ENCODE measurements at places on chromosomes 6 and 20. TPM values are rescaled to one million over a fixed set of nuclear protein-coding genes. Genes with fewer than 3 reads are reported as not detected.

The FOXQ1 gene
- 0.82 TPM for total RNA-seq

GRCh38 chr20:60010689-60011458 lies 52.7 kb downstream of the CDH26 start:
- H3K36me3 ChIP-seq: no peaks in the 10 kb centered on the region
- H3K4me1 ChIP-seq: no peaks in the 10 kb centered on the region
- H3K27ac ChIP-seq: no peak overlapping the region
- no peak overlapping the region for H3K4me3 ChIP-seq
- no peaks in the 10 kb centered on the region for H3K27me3 ChIP-seq
- no peak for DNase-seq

DNA sequence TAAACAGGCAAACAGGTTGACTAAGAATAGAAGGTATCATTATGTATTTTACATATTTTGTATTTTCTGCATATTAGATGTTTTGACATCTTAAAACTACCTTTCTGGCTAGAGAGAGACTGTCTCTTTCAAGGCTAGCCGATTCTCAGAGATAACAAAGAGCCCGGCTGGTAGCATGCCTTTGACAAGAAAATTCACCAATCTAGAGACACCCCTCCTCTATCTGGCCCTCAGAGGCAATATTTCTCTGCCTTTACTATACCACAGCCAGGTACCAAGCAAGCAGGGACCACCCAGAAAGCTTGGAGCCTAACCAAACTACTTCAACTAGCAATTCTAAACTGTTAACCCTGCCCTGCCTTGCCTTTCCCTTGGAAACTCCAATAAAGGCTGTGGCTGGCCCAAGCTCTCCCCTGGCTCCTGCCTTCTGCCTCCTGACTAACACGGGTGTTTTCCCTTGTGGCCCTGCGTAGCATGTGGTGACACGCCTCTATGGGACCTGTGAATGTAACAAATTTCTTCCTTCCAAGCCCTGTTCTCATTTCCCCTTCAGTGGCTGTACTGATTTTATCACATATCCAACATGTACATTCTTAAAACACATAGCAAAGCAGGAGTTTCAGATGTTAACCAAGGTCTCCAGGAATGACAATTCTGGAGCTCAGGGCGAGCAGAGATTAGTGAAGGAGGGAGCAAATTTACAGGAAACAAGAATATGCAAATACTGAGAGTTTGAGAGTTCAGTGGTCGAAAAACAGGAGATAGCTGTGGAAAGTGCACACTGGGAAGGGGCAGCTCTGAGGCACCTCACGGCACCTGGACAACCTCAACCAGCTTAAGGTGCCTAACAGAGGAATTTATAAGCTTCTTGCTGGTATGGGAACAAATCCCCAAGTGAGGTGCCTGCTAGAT lies 120.8 kb downstream of the BACH2 start:
- no peaks in the 10 kb centered on the region for H3K36me3 ChIP-seq
- no peak overlapping the region for H3K4me3 ChIP-seq
- no peak for DNase-seq
- H3K27me3 ChIP-seq: no peaks in the 10 kb centered on the region
- H3K4me1 ChIP-seq: no peaks in the 10 kb centered on the region

DNA sequence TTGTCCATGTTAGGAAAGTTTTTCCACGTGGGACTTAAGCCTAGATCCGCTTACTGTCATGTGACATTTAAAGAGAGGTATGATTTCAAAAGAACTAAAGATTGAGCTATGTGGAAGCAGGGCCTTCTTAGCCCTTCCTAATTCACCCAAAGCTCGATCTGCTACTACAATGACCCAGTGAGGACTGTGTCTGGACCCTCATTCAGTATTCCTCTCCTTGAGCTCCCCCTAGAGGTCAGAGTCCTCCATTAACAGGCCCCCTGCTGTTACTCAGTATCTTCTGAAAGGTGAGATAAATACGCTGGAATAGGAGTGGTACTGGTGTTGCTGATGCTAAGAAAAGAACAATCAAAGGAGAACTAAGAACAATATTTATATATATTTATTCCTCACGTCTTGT lies 414.0 kb downstream of the GJA1 start:
- no peaks in the 10 kb centered on the region for H3K4me1 ChIP-seq
- H3K27me3 ChIP-seq: no peaks in the 10 kb centered on the region
- no peaks in the 10 kb centered on the region for H3K36me3 ChIP-seq
- no peak for DNase-seq
- no peak overlapping the region for H3K4me3 ChIP-seq

DNA sequence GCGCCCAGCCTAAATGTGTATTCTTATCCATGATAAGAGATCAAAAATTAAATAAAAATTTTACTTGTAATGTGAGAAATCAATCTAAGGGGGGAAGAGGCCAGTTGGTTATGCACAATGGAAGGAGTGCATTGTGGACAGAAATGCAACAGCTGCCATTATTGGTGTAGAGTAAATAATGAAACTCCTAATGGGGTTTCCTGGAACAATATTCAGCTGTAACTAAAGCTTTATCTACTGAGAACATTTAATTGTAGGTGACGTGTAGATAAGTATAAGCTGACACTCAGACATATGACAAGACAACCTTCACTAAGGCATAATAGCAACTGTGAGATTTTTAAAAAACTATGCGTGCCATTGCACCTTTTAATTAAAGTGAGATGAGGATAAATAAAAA lies 71.4 kb downstream of the CEP57L1 start:
- no peak overlapping the region for H3K4me3 ChIP-seq
- no peaks in the 10 kb centered on the region for H3K27me3 ChIP-seq
- no peak for DNase-seq
- H3K4me1 ChIP-seq: no peaks in the 10 kb centered on the region

The NKX2-4 gene
- total RNA-seq: not detected

DNA sequence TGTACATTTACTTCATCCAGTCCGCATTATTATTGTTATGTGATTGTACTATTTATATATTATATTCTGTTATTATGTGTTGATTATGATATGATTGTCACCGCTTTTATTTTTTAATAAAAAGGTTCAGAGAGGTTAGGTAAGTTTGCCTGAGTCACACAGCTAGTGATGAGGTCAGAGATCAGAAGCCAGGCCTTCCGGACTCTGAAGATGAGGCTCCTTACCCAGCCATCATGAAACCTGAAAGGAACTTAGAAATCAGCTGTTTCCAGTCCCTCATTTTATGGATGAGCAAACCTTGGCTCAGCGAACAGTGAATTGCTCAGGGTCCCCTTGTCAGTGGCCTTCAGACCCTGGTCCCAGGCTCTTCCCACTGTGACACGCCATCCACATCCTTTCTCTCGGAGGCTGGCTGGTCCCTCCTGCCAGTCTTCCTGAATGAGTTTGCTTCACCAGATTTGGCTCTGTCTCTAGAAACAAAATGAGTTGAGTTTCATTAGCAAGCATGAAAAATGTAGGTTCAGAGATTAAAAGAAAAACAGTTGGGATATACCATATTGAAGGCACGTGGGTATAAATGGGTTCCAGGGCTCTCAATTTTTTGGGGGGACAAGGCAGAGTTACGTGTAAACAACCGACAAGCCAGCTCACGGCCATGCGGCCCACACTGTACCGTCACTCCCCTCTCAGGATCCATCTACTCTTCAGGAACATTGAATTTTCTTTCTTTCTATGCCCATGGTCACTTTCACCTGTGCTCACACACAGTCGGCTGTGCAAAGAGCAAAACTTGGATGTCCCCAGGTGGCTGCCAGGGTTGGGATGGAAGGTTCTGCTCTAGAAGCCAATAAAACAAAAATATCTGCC lies 132.9 kb downstream of the ZDHHC14 start:
- H3K36me3 ChIP-seq: no peaks in the 10 kb centered on the region
- DNase-seq: no peak
- no peak overlapping the region for H3K27ac ChIP-seq

GRCh38 chr6:31048099-31048498 lies 37.8 kb downstream of the MUC22 start:
- H3K4me3 ChIP-seq: no peak overlapping the region
- H3K36me3 ChIP-seq: no peaks in the 10 kb centered on the region
- no peaks in the 10 kb centered on the region for H3K27me3 ChIP-seq

The RHAG gene
- not detected for total RNA-seq

DNA sequence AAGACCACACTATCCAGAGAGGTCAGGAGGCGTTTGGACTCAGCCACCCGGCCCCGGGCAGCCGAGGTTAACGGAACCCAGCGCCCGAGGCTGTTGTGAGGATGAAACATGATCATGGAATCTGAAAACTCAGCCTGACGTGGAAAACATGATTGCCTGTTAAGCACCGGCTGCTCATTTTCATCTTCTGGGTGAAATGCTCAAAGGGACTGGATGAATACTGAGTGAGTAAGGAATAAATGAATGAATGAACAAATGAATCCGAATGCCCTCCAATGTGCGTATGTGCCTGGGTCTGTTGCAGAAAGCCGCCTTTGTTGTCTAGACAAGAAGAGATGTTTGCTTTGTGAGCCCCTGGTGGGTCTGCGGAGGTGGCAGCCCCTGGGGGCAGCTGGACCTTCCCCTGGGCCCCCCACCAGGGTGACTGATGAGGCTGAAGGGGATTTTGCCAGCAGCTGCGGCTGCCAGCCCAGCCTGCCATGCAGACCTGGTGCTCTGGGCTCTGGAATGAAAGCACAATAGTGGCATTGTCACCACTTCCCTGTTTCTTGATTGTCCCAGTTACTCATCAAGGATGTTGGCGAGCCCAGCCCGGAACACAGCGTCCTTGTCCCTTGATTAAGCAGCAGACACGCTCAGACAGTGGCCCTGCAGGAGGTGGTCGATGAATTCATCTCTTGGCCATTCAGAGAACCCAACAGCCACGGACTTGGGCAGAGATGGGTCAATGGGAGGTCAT lies 211.1 kb downstream of the ANKRD60 start:
- no peak overlapping the region for H3K27ac ChIP-seq
- peaks cover 20% of the 10 kb centered on the region for H3K4me1 ChIP-seq
- no peak for DNase-seq
- H3K27me3 ChIP-seq: no peaks in the 10 kb centered on the region

DNA sequence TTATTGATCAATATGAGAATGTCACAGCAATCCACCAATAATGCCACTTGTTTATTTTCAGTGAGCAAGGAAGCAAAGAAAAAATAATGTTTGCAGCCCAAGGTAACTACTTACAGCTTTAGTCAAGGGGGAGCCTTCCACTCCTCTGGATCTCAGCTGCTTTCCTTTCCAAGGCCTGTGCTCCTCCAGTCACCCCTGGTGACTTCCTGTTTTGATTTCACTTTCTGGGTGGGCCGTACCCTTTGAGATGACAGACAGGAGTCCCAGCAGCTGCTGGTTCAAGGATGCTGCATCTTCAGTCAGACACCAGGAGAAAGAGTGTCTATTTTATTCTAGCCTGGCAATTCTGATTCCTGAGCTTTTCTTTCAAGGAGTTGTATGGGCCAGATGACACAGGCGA lies 5.6 kb upstream of the VNN2 start:
- no peak for DNase-seq
- no peaks in the 10 kb centered on the region for H3K36me3 ChIP-seq
- no peak overlapping the region for H3K4me3 ChIP-seq
- H3K27ac ChIP-seq: no peak overlapping the region
- no peaks in the 10 kb centered on the region for H3K4me1 ChIP-seq

DNA sequence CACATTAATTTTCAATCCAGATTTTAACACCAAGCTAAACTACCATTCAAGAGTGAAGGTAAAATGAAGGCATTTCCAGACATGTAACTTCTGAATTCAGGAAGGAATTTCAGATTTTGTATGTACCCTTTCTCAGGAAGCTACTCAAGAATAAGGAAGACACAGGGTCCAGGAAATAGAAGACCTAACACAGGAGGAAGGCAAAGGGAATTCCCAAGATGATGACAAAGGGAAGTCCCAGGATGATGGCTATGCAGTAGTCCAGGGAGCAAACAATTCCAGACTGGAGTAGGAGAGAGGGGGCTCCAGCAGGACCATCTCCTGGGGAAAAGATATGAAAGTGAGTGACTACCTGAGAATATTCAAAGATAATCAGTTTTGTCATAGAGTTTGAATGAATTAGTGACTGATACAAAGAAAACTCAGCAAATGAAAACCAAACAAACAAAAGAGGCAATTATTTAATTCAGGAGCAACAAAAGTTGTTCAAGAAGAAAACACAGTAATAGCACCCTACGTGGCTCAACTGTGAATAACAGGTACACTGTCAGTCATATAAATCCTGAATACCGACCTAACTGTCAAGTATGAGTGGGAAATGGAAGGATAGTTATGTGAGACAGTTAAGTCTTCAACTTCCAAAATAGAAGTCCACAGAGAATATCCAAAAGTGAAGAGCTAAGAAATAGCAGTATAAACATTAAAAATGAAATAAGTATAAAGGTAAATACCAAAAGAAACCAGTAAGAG lies 4.0 kb downstream of the RNF24 start:
- DNase-seq: no peak
- no peak overlapping the region for H3K4me3 ChIP-seq
- no peaks in the 10 kb centered on the region for H3K27me3 ChIP-seq
- peaks cover 7% of the 10 kb centered on the region for H3K4me1 ChIP-seq
- no peak overlapping the region for H3K27ac ChIP-seq
